Activated CD8-positive, alpha-beta memory T cell treated with anti-CD3 and anti-CD28 coated beads for 48 hours (primary cell): ENCODE measurements at places on chromosomes 1 and 21.

DNA sequence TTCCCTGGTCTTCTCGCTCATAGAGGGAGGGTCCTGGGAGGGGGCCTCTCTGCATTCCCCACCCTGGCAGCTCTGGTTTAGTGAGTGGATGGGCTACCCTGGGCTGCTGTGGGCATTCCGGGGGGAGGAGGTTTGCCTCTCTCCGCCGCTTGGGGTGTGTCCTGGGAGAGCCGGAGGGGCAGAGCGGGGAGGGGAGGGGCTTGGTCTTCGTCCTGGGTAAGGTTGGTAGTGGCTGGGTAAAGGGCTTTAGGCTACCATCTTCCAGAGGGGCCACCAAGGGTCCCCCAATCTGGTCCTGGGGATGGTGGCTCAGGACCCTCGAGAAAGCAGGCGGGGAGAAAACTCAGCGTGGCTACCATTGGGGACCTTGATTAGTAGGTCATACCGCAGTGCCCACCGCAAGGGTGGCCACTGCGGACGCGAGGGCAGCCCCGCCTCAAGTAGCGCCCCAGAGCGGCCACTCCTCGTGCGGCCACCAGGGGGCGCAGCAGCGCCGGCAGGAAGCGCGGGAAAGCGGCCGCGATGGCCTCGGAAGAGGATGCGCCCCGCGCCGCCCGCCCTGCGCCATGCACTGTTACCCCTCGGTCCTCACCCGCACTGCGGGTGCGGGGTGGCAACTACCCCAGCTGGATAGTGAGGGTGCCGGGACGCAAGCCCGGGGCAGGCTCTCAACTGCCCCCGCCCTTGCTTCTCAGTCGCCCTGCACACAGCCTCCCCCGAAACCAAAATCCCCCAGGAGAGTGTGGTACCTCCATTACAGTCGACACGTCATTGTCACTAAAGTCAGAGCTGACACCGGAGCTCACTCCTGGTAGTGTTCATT lies 44.1 kb upstream of the SLC25A33 start:
- peak; percentile 31 for DNase-seq

DNA sequence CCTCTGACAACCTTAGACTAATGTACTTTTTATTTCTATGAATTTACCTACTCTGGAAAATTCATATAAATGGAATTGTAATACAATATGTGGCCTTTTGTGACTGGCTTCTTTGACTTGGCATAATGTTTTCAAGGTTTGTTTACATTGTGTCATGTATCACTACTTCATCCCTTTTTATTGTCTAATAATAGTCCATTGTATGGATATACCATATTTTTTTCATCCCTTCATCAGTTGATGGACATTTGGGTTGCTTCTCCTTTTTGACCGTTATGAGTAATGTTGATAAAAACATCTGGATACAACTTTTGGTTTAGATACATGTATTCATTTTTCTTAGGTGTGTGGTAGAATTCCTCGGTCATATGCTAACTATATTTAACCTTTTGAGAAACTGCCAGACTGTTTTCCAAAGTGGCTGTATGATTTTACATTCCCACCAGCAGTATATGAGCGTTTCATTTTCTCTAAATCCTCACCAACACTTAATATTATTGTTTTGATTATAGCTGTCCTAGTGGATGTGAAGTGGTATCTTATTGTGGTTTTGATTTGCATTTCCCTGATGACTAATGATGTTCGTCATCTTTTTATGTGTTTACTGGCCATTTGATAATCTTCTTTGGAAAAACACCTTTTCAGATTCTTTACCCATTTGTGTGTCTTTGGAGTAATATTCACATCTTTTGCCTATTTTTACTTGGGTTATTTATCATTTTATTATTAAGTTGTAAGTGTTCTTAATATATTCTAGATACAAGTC lies 3.5 kb downstream of the RO60 start:
- DNase-seq, result no peak

- no peak for DNase-seq
These were observed 8.3 kb downstream of the ACTRT2 start for GRCh38 chr1:3029481-3029961.

DNA sequence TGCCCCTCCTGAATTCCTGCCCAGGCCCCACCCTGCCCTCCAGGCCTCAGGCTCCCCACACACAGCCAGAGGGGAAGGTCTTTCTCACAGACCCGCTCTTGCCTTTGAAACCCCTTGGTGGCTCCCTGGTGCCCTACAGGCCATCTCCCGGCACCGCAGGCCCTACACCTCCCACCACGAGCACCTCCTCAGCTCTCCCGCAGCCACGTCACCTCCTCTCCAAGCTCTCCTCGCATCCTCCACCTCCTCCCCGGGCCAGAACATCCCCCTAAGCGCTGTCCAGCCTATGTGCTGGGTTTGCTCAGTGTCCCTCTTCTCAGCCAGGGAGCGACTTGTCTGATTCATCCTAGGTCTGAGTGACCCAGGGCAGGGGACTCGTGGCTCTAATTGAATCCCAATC lies 66.4 kb downstream of the DMRTB1 start:
- no peak for DNase-seq

GRCh38 chr1:198925567-198925966 lies 286.7 kb downstream of the PTPRC start:
- no peak for DNase-seq

DNA sequence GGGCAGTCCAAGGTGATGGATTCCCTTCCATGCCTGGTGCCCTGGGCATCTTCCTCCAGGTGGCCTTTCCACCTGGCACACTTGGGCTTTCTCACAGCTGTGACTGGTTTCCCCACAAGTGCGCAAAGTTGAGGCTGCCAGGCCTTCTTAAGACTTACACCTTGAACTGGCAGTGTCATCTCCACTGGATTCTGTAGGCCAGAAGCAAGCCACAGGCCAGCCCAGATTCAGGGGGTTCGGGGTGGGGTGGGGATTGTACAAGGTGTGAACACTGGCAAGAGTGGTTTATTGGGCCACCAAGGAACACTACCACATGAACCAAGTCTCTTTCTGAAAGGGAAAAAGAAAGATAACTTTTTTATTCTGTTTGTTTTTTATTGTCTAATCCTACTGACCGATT lies 27.2 kb downstream of the DYRK1A start:
- no peak for DNase-seq

GRCh38 chr21:14384453-14384852 lies 1.5 kb upstream of the HSPA13 start:
- DNase-seq, result no peak

DNA sequence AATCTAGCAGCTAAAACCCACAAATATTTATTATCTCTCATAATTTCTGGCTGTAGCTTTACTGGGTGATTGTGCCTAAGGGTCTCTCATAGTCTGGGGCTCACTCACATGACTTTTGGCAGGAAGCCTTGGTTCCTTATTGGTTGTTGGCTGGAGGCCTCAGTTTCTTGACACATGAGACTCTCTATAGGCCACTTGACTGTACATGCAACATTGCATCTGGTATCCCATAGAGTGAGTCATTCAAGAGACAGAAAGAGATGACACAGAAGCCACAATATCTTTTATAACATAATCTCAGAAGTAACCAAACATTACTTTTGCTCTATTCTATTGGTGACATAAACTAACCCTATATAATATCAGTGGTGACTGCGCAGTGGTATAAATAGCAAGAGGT lies 128.5 kb upstream of the HNRNPU start:
- no peak for DNase-seq

DNA sequence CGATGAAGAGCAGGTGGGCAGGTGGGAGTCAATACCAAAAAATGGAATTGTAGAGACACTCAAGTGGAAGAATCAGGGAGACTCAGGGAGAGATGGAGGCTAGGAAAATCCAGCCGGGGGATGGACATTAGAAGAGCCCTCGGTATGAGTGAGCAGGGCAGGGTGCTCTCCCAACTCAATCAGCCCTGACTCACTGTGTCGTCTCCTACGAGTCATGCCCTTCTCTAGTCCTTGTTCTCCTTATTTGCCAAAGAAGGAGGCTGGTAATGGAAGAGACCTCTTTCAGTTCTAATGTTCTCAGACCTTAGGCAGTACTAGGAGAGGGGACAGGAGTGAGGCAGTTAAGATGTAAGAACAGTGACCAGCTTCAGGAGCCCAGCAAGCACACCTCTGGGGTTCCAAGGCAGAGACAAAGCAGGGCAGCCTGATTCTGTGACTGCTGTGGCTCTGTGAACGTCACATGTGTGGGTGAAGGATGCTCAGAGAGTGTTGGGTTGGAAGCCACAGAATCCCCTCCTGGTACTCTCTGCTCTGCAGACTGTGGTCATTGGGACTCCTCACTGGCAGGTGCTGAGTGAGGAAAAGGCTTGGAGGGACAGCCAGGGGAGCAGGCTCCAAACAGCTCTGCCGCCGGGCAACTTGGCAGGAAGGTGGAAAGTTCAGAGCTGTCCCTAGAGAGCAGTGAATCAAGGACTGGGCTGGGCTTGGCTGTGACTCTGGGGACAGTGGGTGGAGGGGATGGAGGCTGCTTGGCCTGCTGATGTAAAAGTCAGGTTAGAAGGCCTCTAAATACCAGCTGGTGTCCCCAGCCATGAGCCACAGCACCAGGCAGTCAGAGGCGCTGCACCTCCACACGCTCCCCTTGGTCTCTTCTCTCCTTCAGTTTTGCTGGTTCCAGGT lies 11.1 kb upstream of the GJA5 start:
- DNase-seq, result no peak

DNA sequence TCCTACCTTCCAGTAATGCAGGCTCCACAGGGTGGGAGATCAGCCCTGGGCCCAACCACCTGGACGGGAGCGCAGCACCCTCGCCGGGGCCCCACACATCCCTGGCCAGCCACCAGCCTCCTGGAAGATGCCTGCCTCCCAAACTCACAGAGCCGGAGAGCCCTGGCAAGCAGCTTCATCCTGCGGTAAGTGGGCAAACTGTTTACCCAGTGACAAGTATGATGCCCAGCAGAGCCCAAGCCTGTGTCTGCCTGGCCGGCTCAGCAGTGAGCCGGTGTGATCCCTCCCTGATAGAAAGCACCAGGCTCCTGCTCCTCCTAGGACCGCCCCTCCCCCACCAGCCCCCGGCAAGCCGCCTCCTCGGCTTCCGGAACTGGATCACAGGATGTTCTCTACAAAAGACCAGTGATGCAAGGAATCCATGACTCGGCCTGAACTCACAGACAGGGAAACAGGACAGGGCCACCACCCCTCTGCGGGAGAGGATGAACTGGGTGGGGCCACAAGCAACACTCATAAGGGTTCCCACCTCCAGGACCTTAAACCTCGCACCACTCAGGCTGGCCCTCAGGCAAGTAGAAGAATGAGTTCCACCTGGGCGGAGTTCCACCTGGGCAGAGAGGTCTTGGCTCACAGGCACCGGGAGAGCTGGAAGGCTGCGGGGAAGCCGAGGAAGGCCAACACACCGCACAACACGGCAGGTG lies 7.9 kb downstream of the ACOT7 start:
- DNase-seq, result no peak
